ENCODE measurements at places on chromosomes 6 and 20. TPM values are rescaled to one million over a fixed set of nuclear protein-coding genes. Genes with fewer than 3 reads are reported as not detected.

DNA sequence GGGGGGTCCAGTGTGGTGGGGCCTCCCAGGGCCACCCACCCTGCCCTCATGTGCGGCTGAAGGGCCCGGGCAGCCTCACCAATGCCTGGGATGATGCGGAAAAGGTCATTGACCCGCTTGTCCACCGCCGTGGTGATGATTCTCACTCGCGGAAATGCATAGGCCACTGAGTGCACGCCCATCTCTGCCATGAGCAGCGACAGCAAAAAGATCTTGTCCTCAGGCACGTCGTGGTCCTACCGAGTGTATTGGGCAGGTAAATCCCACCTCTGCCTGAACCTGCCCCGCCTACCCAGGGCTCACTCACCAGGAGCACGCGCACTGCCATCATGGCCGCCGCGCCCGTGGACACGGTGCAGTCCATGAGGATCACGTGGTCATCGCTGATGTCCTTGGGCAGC lies 16.1 kb downstream of the UCKL1 start:
- no peak for DNase-seq

- no peak for DNase-seq
These were observed 10.4 kb downstream of the NOX3 start for GRCh38 chr6:155444952-155445903.

GRCh38 chr6:13486679-13487121 lies 700 bp downstream of the GFOD1 start:
- no peak for DNase-seq

- no peak for DNase-seq
These were observed 739 bp downstream of the CTSZ start for GRCh38 chr20:59006167-59006863.

- DNase-seq: no peak
These were observed 6.3 kb downstream of the MAP1LC3A start for GRCh38 chr20:34564833-34565232.

DNA sequence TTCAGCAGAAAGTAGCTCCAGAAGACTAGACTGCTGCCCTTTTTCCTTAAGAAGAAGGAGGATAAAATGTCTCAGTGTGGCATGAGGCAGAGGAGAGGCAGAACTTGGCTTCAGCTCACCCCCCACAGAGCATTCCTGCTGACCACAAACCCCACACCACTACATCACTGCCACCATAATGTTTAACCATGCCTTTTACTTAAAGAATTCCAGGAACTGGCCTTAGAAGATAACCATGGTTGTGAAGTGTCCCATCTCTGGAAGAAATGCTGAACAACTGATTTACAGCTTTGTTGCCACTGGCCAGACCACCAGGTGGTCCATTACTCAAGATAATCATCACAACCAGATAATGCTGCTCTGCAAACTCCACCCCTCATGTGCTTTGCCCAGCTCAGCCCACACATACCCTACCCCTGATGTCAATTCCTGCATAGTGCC lies 154.1 kb downstream of the CD24 start:
- no peak for DNase-seq

DNA sequence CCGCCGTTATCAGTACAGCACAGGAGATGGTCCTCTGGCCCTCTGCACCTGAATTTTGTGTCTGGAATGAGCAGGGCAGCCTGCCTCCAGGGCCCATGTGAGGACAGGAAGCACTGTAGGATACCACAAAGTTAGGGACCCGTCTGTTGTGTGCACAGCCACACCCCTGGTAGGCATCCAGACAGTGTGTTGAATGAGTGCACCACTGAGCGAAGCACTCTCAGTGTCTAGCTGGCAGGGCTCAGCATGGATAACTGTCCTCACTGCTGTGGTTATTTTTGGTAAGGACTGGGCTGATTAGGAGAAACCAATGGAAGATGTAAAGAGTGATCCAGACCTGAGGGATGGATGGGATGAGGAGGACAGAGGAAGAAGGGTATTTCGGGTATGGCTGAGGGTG lies 178.7 kb downstream of the CLIC5 start:
- no peak for DNase-seq

DNA sequence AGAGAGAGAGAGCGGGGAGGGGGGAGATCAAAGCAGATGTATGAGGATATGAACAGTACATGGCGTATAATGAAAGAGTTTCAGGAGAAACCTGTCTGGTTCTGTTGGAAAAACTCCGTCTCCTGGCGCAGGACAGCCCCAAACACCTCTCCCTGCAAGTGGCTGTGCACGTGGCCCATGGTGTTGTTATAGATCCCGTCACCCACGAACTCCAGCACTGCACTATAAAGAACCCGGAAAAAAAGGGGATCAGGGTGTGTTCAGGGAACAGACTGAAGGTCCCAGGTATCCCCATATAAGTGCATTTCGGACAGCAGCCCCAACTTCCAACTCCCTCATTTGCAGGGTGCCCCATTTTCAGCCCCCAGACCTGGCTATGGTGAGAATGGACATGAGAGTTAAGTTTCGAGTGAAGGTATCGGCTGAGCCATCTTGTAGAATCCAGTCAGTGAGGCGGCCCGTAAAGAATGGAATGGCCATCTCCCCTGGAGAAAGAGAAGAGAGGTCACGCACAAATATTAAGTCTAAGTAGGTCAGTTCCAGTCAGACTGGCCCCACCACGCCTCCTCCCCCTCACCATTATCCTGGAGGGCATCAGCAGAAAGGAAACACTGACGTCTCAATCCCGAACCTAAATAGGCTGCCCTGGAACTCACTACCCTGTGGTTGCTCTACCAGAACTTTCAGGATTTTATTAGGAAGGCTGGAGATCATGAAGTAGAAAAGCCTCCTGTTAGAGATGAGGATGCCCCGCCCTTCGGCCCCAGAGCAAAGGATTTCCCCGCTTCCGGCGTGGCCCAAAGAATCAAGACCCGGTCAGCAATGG lies 1.3 kb downstream of the TAP1 start:
- DNase-seq: no peak

DNA sequence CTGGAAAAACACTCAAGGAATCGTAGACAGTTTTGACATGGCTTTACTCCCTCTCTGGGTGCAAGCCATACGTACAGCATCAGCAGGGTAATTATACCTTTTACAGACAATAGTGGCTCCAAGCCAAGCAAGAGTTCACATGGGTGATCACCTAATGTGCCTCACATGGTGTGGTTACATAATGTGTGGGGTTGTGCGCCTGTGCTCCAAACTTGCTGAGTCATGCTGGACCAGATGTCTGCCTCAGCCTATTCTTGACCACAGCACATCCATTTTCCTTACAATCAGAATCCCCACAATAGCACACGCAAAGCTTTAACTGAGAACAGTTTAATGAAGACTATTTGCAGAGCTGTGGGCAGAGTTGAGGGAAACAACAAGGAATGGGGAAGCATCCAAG lies 74.5 kb downstream of the ALDH8A1 start:
- DNase-seq: no peak

DNA sequence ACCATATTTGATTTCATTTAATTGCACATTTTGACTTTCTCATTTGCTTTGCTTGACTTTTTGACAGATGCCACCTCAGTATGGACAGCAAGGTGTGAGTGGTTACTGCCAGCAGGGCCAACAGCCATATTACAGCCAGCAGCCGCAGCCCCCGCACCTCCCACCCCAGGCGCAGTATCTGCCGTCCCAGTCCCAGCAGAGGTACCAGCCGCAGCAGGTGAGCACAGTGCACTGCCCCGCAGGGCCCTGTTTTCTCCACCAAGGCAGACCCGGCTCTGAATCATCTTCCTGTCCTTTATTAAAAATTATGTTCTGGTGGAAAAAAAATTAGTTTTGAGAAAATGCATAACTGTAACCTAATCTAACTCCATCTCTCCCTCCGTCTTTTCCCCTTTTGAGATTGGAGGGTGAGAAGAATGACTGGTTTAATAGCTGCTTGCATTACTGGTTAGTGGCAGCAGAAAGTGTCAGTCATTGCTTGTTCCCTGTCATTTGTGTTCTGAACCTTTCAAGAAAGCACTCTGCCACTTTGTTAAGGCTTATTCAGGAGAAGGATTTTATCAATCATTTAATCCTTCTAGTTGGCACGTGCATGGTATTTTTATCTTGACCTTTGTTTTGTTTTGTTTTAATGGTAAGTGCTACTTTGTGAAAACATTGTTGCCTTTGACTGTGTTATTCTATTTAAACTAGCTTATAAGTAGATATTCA lies 124.3 kb downstream of the ARID1B start:
- DNase-seq: no peak

Gene MUCL3
- total RNA-seq: 0.19 TPM

DNA sequence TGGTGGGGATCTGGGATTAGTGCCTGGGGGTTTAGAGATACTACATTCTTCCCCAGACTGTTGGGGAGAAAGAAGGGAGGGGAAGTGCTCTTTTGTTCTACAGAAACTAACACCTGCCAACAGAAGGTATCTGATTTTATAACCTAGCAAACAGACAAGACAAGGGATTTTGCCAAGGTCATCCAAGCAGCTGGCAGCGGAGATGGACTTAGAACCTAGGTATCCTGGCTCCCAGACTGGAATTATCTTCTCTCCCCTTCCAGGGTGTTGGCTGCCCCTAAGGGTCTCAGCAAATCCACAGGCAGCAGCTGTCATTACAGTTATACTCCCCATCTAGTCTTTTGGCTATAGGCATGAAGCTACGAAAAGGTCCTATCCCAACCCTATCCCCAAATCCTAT lies 8.4 kb downstream of the SDC4 start:
- no peak for DNase-seq
